Amygdala (tissue), 56 donors: ENCODE measurements at places on chromosomes 7 and 10.

DNA sequence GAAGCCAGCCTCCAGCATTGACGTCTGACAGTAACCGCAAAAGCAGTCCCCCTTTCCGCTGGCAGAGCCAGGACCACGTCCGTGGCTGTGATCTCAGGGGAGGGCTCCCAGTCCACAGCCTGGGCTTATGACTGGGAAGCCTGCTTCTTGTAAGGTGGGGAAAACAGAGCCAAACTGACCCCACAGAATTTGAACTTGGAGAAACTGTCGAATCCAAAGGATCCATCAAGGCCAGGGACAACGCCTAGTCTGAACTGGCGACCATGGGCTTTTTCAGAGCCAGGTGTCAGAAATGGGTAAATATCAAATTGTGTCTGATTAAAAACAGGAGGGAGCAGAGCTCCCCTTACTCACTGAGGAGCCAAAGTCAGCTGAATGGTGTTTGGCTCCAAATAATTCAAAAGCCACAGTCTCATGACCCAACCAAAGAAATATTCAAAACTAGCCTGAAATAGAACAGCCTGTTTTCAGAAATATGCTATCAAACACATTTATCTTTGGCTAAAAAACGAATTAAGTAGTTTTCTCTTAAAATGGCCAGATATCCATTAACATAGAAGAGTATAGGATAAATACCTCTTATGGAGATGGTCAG lies 751.4 kb upstream of the GALNT17 start:
- no peak for DNase-seq

DNA sequence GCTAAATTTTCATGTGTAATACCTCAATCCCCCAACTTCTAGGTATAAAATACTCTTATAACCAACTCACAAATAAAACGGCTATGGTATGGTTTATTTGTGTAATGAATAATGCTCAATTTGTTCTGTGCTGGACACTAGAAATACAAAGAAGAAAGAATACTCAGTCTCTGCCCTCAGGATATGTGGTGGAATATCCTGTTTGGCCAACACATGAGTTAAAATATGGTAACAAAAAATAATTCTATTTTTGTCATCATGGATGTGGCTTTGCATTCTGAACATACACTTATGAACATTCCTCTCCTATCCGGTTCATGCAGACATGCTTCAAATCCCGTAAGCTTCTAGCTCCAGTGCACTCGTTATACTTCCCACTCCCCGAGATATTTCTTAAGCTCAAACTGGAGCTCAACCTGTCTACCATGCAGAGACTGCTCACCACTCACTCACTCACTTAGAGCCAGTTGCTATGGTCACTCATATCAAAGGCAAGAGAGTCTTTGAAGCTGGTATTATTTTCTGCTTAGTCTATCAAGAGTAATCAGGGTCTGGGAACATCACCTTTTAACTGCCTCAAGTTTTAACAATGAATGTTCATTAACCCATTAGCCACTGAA lies 53.8 kb upstream of the SLC16A12 start:
- DNase-seq: no peak

DNA sequence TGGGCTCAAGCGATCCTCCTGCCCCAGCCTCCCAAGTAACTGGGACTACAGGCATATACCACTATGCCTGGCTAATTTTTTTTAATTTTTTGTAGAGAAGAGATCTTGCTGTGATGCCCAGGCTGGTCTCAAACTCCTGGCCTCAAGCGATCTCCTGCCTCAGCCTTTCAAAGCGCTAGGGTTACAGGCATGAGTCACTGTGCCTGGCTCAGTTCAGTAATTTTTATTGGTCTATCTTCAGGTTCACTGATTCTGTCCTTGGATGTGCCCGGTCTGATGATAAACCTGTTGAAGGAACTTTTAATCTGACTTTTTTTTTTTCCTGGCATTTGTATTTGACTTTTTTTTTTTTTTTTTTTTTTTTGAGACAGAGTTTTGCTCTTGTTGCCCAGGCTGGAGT lies 40.1 kb upstream of the STRIP2 start:
- no peak for DNase-seq

DNA sequence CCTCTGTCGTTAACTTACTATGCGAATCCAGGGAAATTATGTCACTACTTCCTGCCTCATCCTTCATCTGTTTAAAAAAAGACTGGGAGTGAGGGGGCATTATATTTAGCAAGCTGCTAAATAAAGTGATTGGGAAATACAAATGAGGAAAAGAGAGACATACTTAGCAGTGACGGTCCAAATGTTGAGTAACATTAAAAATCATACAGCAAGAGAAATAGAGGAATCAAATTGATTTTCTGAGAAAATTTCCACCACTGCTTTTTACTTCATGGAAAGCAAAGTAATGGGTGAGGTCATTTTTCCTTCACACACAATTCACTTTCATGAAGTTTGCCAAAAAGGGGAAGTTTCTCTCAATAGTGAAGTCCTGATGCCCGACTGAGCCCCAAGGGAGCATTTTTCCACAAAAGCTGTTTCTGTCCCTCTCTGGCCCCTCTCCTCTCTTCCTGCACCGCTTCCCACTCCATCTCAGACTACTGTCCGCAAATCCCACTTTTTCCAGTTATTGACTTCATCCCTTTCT lies 61.9 kb upstream of the ADO start:
- DNase-seq: no peak

- no peak for DNase-seq
These were observed 120.4 kb upstream of the RAB11FIP2 start for GRCh38 chr10:118167056-118167700.

DNA sequence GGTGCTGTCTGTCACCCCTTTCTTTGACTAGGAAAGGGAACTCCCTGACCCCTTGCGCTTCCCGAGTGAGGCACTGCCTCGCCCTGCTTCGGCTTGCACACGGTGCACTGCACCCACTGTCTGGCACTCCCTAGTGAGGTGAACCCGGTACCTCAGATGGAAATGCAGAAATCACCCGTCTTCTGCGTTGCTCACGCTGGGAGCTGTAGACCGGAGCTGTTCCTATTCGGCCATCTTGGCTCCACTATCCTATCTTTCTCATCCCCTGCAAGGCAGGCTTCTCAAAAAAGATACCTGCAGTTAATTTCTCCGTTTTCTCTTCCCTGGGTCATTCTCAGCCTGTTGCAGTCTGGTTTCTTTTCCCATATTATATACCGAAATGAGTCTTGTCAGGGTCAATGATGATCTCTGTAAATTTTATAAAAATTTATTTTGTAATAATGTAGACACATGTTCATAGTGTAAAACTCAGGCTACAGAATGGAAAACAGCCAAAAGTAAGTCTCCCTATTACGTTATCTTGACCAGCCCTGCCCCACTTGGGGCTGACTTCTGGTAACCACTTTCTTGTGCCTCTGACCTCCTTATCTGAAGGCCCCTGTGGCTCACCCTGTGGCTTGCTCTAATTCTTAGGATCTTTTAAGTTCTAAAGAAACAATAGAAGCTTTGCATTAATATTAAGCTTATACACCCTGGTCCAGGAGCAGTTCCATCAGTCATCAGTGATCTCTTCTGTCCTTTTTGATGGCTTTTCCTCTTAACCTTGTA lies 20.7 kb downstream of the BLVRA start:
- DNase-seq: no peak

GRCh38 chr7:2275101-2275500 lies 33.1 kb downstream of the NUDT1 start:
- no peak for DNase-seq

DNA sequence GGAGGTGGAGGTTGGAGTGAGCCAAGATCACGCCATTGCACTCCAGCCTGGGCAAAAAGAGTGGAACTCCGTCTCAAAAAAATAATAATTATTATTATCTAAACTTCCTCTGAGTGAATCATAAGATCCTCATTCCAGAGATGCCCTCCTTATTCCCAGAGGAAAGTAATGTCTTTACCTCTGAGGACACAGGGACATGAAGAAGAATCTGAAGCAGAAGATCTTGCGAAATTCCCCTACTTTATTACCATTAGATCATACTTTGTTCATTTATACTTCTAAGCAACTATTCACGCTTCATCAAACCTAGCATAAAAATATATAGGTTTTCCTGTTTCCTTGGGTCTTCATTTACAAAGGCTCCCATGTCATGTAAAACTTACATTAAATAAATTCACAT lies 143.1 kb downstream of the ETV1 start:
- DNase-seq: no peak

- DNase-seq: no peak
These were observed 480.3 kb upstream of the POT1 start for GRCh38 chr7:125409921-125410320.

DNA sequence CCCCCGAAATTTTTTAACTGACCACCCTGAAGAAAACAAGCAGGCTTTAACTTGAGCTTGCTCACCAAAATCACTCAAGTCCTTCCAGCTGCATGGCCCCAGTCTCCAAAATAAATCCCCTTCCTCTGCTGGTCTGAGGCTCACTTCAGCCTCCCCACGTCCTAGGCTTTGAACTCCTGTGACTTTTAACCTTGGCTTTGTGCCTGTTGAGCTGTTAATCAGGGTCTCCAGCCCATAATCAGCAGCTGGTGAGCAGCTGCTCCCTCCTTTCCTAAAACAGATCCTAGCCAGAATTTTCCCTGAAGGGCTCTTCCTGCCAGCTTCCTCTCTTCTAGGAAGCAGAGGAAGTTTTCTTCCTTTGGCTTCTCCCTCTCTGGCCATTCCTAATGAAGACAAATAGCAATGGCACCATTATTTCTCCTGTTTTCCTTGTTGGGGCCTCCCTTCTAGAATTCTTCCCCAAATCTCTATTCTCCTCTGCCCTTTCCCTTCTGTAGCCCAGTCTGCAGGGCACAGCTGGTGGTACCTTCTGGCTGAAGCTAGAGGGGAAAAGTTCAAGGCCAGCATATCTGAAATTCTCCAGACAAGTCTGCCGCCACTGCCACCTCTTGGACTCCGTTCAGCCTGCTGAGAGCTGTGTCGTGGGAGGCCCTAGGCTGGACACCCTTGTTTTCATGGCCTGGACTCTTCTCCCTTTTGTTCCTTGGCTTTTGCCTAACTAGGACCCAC lies 152.1 kb downstream of the NOC3L start:
- no peak for DNase-seq

- DNase-seq: no peak
These were observed 8.2 kb downstream of the COL26A1 start for GRCh38 chr7:101370836-101371235.

GRCh38 chr7:158266426-158266816 lies 321.2 kb downstream of the PTPRN2 start:
- DNase-seq: no peak

DNA sequence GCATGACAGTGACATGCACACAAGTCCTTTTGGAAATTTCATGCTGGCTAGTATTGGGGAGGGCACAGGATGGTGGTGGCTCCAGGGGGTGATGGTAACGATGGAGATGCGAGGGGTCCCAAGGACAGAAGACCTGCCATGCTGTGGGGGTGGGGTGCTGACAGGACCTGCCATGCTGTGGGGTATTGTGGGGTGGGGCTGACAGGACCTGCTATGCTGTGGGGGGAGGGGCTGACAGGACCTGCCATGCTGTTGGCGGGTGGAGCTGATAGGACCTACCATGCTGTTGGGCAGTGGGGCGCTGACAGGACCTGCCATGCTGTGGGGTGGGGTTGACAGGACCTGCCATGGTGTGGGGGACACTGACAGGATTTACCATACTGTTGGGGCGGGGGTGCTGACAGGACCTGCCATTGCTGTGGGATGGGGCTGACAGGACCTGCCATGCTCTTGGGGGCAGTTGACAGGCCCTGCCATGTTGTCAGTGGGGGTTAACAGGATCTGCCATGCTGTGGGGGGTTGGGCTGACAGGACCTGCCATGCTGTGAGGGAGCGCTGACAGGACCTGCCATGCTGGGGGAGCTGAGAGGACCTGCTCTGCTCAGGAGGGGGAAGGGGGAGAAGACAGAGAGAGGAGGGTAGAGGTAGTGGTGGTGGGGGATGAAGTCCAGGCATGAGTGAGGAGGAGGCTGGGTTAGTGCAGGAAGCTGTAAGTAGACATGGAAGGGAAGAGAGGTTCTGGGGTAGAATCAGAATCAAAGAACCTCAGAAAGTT lies 36.2 kb upstream of the RET start:
- DNase-seq: no peak
